Brain pericyte (primary cell): ENCODE measurements at places on chromosomes 5 and 9.

DNA sequence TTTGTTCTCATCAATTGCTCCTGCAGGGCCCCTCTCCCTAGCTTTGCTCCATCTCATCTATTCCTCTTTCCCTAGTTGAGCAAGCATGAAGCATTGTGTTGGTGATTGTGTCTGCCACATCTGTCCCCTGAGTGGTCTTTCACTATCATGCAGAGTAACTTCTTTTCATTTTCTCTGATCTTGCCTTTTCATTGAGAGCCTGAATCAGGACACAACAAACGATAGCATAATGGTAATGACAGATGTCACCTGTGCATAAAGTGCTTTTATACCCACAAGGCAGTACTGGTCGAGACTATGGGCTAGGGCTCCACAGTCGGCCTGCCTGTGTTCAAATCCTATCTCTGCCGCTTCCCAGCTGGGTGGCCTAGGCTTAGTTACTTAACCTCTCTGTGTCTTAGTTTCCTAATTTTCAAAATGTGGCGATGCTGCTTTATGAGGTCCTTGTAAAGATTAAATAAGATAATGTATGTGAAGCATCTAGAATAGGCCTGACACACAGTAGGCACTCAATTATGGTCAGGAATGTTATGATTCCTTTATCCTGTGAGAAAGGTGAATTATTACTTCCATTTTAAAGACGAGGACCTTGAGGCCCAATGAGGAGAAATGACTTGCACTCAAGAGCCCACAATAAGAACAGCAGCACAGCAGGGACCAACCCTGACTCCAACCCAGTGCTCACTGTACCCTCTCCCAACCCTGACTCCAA is 137.1 kb upstream of the ZNF618 start:
- DNase-seq: no peak

DNA sequence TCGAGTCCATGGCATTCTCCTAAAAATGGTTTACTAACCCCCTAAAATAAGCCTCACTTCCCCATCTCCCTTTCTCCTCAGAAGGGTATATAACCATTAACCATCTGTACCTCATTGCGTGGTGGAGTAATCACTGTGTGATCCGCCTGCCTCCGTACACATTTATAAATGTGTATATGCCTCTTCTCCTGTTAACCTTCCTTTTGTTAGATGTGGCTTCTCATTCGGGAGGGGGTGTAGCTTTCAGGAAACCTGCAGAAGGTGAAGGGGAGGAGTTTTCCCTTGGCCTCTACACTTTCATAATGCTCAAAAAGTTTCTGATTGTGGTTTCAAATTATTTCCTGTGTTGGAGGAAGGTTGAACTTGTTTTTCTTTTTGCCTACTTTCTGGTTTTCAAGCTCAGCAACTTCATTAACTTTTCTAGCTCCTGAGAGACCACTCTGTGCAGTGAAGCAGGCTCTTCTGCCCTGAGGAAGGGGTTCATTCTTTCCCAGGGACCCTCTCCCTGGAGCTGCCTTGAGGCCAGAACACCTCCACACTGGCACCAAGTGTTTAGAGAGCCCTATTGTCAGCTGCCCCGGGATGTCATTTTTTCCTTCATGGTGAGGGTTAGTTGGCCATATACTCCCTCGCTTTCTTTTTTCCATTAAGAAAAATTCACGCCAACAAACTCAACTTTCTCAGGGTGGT is 46.9 kb downstream of the RASGRF2 start:
- no peak for DNase-seq

- DNase-seq: no peak
Measured at GRCh38 chr9:73024601-73025034, 71.8 kb upstream of the ALDH1A1 start.

GRCh38 chr5:136453986-136454758 is 88.8 kb upstream of the TRPC7 start:
- DNase-seq: no peak

DNA sequence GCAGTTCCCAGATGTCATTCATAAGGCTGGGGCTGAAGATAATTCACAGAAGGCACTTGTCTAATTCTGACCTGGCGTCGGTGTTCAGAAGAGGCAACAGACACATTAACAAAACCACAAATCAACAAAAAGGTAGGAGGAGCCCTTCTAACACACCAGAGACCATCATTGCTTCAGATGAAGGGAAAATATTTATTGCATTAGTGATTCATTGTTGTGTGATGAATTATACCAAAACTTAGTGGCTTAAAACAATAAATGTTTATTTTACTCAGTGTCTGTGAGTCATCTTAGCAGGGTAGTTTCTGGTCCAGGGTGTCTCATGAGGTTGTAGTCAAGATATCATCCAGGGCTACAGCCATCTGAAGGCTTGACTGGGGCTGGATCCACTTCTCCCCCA is 91.3 kb upstream of the KIF2A start:
- no peak for DNase-seq

GRCh38 chr9:4640027-4640426 is 22.1 kb upstream of the PLPP6 start:
- no peak for DNase-seq

- DNase-seq: no peak
Measured at GRCh38 chr5:134637116-134637721, 4.6 kb upstream of the SAR1B start.

GRCh38 chr5:100828071-100828897 is 74.8 kb downstream of the ST8SIA4 start:
- no peak for DNase-seq

DNA sequence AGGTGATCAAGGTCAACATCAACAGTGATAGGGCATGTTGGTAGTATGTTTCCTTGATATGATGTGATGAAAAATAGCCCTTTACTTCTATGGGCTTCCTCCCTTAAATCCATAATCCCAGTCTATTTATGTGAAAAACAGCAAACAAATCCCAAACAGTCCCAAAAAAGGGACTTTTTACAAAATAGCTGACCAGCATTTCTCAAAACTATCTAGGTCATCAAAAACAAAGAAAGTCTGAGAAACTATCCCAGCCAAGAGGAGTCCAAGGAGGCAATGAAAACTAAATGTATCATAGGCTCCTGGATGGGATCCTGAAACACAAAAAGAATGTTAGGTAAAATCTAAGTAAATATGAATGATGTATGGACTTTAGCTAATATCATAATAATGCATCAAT is 71.2 kb downstream of the MARCHF3 start:
- DNase-seq: no peak

DNA sequence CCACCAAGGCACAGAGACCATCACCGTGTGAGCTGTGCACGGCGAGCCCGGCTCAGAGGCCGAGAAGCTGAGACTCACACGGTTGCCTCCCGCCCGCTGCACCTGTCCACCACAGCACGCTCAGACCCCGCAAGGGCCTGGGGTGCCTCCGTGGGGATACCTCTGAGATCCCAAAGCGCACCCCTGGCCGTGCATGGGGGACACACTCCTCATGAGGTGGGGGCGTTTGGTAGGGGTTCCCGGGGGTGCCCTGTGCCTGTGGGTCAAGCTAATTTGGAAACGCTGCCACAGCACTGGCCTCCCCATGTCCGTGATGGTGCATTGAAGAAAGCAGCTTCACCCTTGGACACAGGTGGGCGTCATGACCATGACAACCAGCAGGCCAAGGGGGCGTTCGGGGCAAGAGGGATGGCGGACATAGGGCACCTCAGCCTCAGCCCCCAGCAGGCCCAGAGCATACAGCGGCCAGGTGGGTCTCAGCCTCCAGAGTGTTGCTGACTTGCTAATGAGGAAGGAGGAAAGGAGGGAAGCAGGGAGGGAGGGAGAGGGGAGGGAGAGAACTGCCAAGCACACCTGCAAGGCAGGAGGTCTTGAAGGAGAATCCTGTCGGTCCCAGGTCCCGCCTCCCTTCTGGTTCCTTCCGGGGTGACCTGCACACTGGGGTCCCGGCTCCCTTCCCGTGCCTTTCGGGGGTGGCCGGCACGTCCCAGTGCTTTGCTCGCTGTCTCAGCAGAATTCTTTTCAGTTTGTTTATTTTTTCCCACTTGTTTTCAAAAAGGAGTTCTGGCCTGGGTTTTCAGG is 34.7 kb downstream of the GLT6D1 start:
- DNase-seq: no peak

DNA sequence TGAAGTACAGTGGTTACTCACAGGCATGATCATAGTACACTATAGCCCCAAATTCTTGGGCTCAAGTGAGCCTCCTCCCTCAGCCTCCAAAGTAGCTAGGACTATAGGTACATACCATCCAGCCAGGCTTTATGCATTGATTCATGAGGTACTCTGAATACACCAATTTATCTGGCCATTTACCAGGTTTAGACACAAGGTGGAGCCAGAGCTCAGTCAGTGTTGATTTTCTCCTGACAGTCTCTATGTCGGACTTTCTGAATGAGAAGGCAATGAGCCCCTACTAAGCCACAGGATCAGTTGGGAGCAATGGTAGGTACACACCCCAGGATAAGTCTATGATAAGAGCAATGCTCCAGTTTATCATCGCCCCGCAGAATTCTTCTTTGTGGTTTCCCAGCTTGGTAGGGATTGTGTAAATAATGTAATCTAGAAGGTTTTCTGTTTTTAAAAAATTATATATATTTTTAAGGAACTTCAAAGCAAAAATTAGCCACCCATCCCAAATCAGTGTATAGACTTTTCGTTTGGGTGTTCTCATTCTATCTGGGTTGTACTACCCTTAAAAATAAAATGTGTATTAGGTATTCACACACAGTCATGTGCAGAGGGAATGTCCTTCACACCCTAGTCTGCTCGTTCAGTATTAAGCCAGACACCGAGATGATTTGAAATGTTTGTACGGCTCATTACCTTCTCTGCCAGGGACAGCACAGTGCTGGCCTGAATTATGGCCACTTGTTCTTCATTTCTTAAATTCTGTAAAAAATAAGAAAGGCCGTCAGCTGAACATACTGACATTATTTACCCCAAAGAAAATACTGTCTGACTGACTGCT is 118.4 kb upstream of the DPYSL3 start:
- peak; percentile 2 for DNase-seq

GRCh38 chr5:28823231-28823630 is 1784.8 kb upstream of the CDH9 start:
- no peak for DNase-seq

- DNase-seq: no peak
Measured at GRCh38 chr5:16152601-16153568, 26.7 kb downstream of the MARCHF11 start.

GRCh38 chr5:151628112-151628823 is 37.1 kb upstream of the FAT2 start:
- DNase-seq: peak; percentile 12

- no peak for DNase-seq
Measured at GRCh38 chr5:53463909-53464621, 16.4 kb upstream of the FST start.

- DNase-seq: no peak
Measured at GRCh38 chr5:36631620-36632362, 25.4 kb downstream of the SLC1A3 start.

- DNase-seq: no peak
Measured at GRCh38 chr9:89400403-89401116, 82.3 kb downstream of the SECISBP2 start.

DNA sequence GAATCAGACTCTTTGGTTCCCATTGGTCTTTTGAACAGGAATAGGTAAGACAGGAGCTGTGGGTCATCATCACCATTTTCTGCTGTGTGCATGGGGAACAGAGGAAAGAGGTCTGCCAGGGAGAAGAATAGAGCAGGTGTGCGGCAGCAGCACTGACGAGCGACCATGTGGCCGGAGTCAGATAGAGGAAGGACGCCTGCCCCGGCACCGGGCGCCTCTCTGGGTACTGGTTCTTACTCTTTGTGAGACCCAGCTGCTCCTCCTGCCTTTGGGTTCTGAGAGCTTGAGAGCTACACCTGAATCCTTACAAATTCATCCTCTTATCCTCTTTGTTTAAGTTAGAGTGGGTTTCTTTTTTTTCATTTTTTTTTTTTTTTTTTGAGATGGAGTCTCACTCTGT is 90.8 kb downstream of the NDFIP1 start:
- DNase-seq: no peak

DNA sequence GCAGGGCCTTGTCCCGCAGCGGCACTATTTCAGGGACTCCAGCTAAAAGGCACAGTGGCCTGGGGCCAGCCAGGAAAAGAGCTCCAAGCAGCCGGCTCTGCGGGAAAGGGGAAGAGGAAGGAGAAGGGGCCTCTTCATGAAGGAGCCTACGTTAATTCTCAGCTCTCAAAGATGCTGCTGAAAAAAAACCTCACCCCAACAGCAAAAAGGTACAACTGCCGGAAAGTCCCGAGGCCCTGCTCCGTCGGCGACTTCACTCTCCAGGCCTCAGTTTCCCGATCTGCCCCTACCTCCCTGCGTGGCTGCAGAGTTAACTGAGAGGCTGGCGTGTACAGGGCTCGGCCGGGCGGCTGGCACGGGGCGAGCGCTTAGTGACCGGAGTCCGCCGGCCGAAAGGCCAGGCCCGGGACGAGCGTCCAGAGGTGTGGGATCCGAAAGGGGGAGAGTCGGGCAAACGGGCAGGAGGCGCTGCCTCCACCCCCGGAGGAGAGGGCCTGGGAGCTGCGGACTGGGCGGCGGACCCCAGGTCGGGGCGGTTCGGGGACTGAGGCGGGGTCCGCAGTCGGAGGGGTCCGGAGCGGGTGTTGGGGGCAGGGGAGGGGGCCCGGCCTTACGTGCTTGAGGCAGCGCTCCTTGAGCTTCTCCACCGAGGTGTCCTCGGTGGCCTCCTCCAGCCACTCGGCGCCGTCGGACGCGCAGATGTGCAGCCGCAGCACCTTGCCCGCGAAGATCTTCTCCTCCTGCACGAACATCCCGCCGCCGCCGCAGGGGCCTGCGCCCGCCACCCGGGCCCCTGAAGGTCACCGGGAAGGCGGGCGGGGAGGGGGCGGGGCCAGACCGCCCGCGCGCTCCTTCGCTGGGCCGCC is 529 bp downstream of the UBAC1 start:
- no peak for DNase-seq

DNA sequence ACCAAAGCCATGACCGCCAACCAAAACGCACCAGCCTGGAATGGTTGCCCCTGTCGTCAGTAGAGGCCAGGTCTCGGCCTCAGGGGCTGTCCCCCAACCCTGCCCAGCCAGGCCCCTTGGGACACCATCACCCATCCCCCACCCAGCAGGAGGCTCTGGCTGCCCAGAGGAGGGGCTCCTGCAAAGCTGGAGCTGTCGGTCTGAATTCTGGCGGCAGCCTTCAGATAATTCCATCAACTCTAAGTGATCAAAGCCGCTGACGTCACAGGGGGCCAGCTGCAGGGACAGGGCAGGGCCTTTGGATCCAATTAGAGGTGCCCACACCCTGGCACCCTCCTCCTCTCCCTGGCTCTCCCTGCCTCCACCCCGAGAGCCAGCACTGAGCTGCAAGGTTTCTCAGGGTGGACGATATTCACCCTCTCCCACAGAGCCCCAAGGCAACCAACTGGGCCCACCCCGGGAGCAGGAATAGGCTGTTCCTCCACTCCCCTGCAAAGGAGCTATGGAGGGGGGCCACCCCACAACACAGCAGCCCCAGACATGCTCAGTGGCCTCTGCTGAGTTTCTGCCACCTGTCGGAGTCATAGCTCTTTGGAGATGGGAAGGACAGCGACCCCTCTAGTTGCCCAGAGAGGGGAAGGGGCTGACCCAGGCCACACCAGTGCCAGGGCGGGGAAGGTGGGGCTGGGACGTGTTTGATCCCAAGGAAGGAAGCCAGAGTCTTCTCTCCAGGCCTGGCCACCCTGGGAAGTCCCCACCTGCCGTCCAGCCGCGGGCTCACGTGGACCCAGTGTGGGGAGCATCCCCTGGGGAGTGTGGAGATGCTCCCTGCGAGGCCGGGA is 78.4 kb downstream of the NTNG2 start:
- no peak for DNase-seq
